ENCODE measurements at places on chromosomes 3 and 15.

- no peak for DNase-seq
Observed at GRCh38 chr3:161403251-161403650, 31.9 kb upstream of the SPTSSB start.

DNA sequence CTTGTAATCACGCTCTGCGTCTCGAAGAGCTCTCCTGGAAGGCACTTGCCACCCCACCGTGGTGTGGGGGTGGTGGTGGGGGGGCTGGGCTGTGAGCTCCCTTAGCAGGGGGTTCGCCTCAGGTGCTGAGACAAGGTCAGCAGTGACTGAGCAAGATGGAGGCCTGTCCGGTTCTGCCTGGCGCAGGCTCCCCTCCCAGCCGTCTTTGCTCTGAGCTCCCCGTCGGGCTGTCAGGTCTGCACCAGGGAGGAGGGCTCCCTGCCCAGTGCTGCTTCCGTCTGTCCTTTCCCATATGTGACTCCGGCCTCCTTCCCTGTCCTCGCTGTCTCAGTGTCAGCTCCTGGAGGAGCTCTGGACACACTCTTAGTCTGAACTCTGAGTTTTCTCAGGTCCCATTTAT is 80.0 kb downstream of the PLXNA1 start:
- no peak for DNase-seq

DNA sequence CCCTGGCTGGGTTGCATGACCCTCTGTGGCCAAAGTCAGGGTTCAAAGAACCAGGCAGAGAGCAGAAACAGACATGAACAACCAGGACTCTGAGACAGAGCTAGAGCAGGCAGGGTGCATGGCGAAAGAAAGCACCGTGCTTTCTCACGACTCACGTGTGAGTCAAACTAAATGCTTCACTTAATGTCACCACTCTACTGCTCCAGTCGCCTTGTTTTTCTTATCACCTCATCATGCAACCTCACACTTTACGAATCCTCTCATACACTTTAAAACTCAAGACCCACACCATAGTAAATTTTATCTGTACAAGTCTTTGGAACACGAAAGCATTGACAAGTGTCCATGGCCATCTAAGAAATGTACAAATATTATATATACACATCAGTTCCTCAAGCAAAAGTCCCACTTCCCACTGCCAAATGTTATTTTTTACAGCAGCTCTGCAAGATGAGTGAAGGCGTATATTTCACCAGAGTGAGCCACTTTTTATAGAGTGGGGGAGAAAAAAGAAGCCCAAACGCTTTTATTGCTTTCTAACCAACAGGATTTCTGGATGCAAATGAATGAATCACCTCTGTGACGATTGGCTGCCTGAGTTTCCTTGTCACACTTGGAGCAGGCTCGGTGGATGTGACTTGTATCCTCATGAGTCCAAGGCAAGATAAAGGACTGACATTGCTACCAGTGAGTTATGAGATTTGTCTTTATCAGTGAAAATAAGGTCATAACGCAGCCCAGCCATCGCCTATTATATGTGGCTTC is 16.0 kb upstream of the MEGF11 start:
- no peak for DNase-seq

DNA sequence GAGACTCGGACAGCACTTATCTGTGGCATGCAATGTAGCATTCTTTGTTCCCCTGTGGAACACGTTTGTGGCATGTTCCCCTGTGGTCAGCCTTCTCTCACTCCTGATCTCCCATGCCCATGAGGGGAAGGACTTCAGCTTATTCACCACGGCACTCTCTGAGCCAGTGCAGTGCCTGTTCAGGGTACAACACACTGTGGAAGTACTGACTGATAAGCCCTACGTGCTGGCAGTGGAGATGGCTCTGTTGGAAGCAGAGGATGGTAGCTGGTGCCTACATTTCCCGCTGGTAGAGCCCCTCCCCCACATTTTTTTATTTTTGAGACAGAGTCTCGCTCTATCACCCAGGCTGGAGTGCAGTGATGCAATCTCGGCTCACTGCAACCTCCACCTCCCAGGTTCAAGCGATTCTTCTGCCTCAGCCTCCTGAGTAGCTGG is 43.5 kb upstream of the ETV5 start:
- DNase-seq = no peak

DNA sequence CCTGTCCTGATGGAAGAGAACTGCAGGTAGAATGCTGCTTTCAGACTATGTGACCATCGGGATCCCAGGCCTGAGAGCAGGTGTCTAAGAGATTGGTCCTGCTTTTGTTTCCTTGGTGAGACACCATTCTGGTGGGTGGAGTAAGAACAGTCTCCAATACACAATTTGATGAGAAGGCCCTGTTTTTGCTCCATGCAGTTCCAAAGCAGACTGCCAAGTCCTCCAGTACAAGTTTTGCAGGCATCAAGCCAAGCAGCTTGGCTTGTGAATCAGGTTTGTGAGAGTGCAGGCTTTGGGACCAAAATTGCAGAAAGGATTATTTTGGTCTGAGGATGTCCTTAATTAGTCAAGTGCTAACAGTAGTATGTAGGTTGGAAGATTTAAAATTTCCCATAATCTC is 381.6 kb downstream of the FOXP1 start:
- no peak for DNase-seq

- DNase-seq = no peak
Observed at GRCh38 chr3:141348837-141349236, 19.5 kb upstream of the ZBTB38 start.

DNA sequence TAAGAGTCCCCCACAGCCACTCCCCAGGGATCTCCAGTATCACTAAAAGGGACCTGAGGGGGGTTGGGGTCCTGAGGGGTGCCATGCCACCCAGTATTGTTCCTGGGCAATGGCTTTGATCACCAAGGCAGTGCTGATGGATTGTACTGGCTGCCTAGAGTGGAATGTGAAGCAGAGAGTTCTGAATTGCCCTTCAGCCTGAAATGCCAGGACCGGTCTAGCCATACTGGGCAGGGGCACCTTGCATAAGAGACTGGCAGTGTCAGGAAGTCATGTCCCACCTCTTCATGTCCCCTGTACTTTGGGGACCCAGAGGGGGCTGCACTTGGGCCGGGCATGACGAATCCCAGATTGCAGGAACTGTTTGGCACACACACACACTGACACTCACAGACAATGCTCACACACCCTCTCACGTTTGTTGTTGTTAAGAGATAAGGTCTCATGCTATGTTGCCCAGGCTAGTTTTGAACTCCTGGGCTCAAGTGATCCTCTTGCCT is 4.5 kb upstream of the TKT start:
- DNase-seq = no peak

- no peak for DNase-seq
Observed at GRCh38 chr3:8891303-8891702, 72.0 kb downstream of the RAD18 start.

DNA sequence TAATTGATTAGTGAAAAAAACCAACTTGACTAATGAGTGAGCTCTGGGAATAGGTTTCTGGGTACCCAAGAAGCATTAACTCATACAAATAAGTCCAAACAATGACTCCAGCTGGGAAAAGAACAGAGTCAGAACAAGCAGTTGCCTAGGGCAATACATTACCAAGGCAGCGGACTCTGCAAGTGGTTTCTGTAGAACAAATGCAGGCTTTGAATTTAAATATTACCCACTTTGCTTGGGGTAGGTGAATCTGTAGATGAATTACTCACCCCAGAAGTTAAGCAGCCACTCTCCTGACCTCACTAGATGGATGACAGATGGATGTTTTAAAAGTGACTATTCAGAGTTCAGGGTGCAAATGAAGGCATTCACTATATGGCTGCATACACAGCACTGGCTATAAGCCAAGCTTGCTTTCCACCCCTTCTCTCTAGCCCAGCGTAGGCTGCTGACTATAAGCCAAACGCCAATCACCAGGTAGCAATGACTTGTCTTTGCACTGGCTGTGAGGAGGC is 73.1 kb upstream of the BHLHE40 start:
- no peak for DNase-seq

GRCh38 chr3:192861972-192862371 is 55.7 kb downstream of the MB21D2 start:
- DNase-seq = no peak

DNA sequence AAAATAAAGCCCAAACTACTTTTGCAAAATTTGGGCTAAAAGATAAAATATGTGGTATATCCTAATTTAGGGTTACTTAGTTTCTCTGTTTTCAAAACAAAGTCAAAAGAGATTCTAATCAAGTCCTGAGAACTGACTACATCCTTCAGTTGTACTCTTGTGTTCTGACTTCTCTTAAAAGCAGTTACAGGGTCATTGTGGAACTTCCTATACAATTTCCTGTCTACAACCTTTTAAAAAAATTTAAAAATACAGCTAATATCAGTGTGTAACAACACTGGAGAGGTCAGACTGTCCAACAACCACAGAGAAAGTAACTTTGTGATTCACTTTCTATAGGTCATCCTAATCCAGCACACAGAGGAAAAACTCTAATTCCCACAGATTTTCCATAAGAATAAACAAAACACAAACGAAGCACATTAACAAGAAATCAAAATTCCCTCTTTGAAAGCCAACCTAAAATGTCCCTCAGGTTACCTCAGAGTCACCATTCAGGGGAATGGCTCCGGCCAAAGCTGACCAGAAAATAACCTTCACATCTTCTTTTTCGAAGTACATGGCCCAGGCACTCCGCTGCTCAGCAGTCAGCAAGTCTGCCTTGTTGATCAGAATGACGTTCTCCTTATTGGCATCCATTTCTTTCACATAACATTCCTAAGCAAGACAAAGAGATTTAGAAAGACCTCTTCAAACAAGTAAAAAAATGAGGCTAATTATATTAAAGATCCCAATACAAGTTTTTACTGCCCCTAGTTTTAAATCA is 13.3 kb downstream of the LSG1 start:
- no peak for DNase-seq
